HEK293T (cell line): ENCODE measurements at places on chromosomes 6 and 20.

DNA sequence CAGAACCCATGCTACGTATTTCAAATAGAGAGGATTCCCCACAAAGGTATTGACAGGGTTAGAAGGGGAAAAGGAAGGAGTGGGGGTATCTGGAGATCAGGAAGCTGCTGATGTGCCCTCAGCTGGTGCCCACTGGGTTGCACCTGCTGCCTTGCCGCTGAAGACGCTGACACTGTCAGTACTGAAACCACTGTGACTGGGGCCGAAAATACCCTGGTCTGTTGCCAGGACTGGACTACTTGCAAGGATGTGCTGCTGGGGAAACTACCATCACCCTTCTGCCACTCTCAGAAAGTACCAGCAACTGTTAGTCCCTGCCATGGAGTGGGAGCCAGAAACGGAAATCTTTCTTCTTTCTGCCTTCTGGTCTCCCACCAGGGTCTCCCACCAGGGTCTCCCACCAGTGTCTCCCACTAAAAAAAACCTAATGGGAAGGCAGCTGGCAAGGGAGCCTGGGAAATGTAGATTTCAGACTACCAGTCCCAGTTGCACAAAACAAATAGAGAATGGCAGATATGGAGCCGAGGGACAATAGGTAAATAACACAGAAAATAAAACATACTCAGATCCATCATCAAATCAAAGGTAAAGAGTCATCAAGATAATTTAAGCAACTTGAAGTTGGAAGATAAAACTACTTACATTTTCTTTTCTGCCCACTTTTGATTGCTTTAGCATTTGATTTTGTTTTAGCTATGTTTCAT, 204.8 kb downstream of the TPBG start:
- DNase-seq, result no peak

GRCh38 chr6:82331031-82331773, 32.4 kb upstream of the TPBG start:
- DNase-seq, result peak; percentile 6

- no peak for DNase-seq
These were observed 215.4 kb downstream of the HDGFL1 start for GRCh38 chr6:22784601-22785410.

GRCh38 chr20:48846516-48847492, 19.0 kb upstream of the PREX1 start:
- no peak for DNase-seq

DNA sequence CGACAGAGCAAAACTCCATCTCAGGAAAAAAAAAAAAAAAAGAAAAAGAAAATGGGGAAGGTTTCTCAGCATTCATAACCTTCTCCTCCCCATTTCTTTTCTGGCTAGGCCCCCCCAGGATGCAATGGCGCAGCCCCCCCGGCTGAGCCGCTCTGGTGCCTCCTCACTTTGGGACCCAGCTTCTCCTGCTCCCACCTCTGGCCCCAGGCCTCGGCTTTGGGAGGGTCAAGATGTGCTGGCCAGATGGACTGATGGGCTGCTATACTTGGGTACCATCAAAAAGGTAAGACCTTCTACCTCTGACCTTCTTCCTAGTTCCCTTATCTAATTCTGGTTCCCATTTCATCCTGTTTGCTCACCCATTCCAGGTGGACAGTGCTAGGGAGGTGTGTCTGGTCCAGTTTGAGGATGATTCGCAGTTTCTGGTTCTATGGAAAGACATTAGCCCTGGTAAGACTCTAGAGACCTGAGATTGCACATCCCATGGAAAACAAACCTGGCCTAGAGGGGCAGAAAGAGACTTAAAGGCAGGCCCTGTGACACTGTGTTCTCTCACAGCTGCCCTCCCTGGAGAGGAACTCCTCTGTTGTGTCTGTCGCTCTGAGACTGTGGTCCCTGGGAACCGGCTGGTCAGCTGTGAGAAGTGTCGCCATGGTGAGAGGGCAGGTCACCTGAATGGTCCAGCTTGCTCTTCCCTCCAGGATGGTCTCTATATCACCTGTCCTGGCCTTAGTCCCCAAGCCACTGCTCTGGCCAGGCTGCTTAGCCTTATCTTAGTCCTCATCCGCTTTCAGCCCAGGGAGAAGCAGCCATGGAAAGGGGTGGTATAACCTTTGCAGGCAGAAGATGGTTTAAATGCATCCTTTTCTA, 1.6 kb downstream of the PHF1 start:
- no peak for DNase-seq

- DNase-seq, result no peak
These were observed 27.1 kb upstream of the ZNF318 start for GRCh38 chr6:43396408-43397149.

DNA sequence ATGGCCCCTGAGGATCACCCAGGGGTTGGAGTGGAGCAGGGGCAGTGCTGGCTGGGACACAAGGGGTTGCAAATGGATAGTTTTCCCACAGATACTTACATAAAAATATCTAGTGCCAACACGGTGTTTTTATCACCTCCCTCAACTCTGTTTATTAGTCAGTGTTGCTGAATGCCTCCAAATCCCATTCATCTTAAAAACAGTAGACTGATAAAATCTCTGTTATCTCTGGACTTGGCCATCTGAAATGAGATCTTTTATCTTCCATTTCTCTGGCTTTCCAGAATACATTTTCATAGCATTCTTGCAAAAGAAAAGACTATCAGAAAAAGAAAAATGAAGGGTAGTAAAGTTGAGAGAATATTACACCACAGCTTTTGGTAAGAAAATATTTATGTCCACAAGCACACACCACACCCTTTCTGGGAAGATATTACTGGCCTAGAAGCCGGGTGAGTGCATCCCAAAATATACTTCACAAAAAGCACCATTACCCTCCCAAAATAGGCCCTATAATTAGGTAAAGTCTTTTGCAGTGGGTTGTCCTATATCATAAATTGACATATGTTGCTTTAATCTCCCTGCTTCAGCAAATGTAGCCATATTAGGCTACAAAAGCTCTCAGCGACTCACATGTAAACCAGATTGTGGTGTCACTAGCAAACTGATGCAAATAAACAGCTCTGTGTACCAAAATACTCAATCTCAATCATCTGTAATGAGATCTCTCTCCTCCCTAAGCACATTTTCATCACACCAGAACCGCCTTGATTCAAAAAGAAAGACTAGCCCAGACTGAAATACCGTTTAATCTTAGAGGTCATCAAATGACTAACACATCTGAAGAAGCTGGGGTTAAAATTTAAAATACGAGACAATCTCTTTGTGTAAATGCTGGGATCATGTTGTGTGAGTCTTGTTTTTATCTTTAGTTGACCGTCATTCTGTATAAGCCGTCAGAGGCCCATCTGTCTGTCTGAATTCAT, 96.7 kb downstream of the FYN start:
- no peak for DNase-seq

GRCh38 chr6:28944412-28944865, 20.7 kb upstream of the TRIM27 start:
- no peak for DNase-seq

GRCh38 chr6:138555421-138555988, 56.2 kb upstream of the NHSL1 start:
- no peak for DNase-seq

- DNase-seq, result peak; percentile 34
These were observed 53.7 kb downstream of the BMP7 start for GRCh38 chr20:57212534-57213276.

- DNase-seq, result no peak
These were observed 926 bp downstream of the MYLIP start for GRCh38 chr6:16129623-16130401.

DNA sequence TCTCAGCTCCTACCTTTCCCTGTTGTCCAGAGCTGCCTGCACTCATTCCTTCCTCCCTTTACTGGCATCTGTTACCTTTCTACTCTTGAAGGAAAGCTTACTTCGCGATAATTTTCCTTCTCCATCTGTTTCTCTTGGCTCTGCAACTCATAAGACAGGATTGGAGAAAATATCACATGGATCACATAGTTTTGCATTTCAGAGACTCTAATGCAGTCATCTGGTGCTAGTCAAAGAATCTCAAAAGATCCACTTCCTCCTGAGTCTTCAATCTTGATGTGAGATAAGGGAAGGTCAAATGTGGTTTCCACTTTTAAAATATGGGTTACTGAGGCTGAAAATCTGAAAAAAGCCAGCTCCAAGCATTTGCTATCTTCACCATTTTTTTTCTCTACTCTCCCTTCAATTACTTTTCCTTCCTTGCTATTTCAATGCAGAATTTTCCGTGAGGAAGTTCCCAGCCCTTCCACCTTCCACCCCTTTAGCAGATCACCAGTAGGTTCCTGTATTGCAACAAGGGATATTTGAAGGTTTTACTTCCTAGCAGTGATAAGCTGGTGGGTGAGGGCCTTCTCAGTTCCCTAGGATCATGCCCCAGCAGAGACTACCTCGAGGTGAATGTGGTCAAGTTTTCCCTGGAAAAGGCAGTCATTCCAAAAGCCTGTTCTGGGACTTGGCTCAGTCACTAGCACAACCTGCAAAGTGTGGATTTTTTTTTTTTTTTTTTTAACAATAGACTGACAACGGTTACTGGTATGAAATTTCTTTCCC, 62.8 kb upstream of the LRRC1 start:
- no peak for DNase-seq

DNA sequence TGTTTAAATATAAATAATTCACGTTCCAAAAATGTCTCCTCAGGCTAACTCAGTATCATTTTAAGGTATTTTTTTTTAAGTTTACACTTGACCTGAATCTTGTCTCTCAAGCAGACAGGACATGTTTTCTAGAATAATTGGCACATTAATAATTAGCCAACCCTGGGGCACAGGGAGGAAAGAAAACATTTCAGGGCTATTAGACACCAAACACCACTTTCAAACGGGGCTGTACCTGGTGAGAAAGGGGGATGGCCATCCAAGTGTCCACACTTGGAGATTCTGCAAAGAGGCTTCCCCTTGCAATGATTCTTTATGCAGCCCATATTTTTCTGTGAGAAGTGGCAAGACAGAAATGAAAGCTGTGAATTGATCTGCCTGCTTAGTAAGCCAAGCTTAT, 560.8 kb downstream of the CD109 start:
- no peak for DNase-seq

- no peak for DNase-seq
These were observed 114.9 kb downstream of the AKAP7 start for GRCh38 chr6:131250122-131250521.

DNA sequence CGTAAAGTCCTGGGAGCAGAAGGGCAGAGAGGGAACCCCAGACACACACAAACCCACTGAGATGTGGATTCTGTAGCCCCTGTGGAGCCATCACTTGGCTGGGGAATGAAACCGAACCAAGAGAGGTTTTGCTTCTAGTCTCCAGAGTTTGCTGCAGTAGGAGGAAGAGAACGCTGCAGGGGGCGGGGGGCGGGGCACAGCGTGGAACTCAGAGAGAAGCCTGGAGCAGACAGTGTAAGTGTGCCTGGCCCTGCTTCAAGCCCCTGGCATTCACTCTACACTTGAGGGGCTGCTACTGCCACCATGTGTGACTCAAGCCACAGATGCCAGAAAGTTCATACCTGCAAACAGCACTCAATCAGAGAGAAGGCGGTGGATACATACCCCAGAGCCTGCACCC, 18.9 kb downstream of the GABRR1 start:
- peak; percentile 31 for DNase-seq

DNA sequence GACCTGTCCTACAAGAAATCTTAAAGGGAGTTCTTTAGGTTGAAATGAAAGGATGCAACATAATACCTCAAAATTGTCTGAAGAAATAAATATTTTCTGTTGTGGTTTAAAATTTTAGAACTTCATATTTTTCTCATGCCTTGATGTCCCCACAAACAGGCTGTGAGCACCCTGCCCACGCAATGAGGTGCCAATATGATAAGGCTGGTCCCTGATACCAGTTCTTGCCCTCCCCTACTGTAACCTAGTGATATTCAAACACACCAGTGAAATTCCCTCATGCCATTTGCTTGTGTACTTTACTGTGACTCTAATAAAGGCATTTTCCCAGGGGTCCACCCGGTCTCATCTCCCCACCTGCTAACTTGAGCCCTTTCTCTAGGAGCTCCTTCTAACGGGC, 67.3 kb upstream of the SIRPG start:
- DNase-seq, result no peak

- no peak for DNase-seq
These were observed 460.2 kb downstream of the COL12A1 start for GRCh38 chr6:74745670-74746069.

- DNase-seq, result no peak
These were observed 7.7 kb upstream of the SF3B5 start for GRCh38 chr6:144103026-144103563.

- peak; percentile 62 for DNase-seq
These were observed 19.0 kb downstream of the REM1 start for GRCh38 chr20:31494131-31494530.

- no peak for DNase-seq
These were observed 1.3 kb upstream of the GTSF1L start for GRCh38 chr20:43727980-43728590.

GRCh38 chr20:45104786-45105185, 3.9 kb upstream of the KCNS1 start:
- no peak for DNase-seq

GRCh38 chr6:2231438-2231837, 14.0 kb downstream of the GMDS start:
- no peak for DNase-seq

GRCh38 chr6:6407071-6407741, 86.7 kb upstream of the F13A1 start:
- no peak for DNase-seq

DNA sequence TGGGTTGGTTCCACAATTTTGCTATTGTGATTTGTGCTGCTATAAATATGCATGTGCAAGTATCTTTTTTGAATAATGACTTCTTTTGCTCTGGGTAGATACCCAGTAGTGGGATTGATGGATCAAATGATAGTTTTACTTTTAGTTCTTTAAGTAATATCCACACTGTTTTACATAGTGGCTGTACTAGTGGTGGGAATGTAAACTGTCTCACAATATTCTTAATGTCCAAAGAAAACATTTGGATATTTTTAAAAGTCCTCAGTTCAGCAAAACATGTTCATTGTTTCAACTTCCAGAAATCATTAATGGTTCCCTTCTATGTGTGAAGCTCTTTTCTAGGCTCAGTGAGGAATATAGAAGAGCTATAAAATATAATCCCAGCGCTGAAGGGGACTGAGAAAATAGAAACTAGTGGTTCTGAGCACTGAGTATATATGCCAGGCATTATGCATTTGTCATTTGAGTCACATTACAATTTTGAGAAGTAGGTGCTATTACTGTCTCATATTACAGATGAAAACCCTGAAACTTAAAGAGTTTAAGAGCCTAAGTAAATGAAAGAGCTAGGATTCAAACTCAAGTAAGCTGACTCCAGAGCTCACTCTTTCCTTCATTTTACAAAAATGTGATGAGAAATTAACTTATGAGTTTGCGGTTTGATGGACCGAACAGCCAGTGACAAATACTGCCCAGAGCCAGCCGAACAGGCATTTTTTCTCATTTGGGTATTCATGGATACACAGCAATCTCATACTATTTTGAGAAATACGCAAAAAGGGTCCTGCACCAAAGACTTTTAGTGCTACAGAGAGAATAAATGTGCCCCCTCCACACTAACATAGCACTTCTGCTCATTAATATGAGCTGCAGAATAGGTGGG, 250.1 kb downstream of the TBX18 start:
- no peak for DNase-seq
